ENCODE measurements at places on chromosomes 7 and 10.
A peak's percentile ranks its signal among the peaks of the same experiment; 100 is the strongest.

GRCh38 chr7:1706381-1706720 is 36.3 kb downstream of the ELFN1 start:
- DNase-seq: no peak

DNA sequence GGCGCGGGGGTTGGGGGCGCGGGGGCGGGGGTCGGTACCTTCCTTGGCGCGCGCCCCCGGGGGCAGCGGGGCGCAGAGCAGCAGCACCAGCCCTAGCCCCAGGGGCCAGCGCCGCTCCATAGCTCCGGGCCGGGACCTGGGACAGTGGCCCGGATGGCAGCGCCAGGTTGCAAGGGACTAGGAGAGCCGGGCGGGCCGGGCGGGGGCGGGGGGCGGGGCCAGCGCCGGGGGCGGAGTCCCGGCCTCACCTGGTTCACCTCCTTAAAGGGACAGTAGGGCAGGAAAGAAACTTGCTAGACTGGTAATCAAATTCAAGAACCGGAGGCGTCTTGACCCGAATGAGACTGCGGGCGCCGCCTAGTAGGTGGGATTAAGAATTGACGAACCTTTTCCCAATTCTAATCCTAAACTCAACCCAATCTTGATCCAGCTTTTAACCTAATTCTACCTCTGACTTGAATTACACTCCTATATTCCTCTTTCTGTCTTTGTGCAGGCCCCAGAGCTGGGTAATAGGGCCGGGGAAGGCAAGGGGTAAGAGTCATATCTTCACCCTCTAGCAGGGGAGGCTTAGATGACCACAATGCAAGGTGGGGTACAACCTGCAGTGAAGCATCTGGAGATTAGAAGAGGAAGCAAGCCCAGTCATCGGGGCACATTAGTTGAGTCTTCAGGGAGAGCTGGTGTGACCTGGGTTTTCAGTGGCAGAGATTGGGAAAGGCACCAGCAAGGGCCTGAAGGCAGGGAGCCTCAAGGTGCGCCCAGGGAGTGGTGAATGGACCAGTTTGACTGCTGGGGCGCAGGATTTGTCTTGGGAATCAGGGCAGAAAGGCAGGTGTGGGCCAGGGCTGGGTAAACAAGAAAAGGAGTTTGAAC is at the start of gene EPHA1:
Gene EPHA1 (minus strand): TSS at position 171 of the 876 bp plus-strand sequence. CDS start 51 bp downstream, at position 120.
- DNase-seq: no peak

GRCh38 chr7:52498366-52498765 is 537.1 kb upstream of the POM121L12 start:
- no peak for DNase-seq

DNA sequence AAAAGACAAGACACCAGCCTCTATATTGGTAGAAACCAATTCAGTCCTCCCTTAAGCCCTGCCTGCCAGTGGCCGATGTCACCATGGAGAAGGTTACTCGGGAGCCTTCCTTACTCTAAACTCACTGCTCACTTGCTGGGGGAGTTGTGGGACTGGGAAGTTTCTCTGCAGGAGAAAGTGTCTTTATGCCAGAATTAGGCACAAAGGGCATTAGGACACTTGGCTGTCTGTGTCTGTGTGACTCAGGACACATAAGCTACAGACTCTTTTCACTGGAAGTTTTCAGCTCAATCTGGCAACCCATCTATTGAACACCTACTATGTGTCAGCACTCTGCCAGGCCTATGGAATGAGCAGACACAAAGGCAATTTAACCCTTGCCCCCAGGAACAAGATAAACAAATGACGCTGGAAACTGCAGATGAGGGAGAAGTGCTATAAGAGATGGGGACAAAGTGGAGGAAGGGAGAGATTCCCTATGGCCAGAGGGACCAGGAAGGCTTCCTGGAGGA is 49.5 kb upstream of the CACUL1 start:
- no peak for DNase-seq

GRCh38 chr10:13990946-13991345 is 339.8 kb downstream of the FRMD4A start:
- DNase-seq: peak; percentile 80

- DNase-seq: no peak
Measured at GRCh38 chr10:68526634-68527307, 552 bp downstream of the SLC25A16 start.

- DNase-seq: peak; percentile 81
Measured at GRCh38 chr10:18179891-18180290, 39.7 kb downstream of the CACNB2 start.

- DNase-seq: no peak
Measured at GRCh38 chr7:43559171-43559945, 23.6 kb upstream of the STK17A start.

GRCh38 chr10:65911151-65911835 is 1014.5 kb upstream of the LRRTM3 start:
- DNase-seq: no peak

- no peak for DNase-seq
Measured at GRCh38 chr7:96671854-96672253, 37.8 kb downstream of the SEM1 start.

DNA sequence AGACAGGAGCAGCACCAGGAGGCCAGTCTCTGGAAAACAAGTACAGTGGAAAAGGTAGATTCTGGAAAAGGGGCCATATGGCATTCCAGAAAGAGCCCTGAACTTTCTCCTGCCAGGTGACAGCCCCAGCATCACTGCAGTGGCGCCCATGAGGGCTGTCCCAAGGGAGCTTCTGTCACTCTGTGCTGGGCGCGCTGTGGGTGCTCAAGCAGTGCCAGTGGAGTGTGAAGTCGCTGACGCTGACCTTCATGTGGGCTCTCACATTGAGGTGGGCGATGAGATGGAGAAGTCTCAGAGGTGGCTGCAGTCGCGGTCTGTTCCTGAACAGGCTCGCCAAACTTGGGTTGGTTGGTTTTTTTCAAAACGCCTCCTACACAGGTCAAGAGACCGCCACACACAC is 38.2 kb downstream of the FKBP6 start:
- DNase-seq: no peak

DNA sequence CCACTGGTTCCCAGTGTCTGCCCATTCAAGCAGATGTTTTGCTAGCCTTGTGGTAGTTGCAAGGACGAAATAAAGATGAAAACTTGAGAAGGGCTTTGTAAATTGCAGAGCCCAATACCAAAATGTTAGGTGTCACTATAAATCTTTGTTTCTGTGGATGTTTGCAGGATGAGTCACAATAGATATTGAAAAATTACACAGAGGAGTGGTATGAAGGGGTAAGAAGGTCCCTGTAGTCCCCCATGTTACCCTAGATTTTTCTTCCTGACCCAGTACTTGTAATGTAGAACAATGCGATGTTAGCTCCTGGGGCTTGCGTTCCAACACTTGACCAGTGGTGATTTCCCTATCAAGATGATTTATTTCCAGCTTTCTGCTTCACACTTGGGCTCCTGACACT is 102.6 kb upstream of the LYZL1 start:
- peak; percentile 51 for DNase-seq

DNA sequence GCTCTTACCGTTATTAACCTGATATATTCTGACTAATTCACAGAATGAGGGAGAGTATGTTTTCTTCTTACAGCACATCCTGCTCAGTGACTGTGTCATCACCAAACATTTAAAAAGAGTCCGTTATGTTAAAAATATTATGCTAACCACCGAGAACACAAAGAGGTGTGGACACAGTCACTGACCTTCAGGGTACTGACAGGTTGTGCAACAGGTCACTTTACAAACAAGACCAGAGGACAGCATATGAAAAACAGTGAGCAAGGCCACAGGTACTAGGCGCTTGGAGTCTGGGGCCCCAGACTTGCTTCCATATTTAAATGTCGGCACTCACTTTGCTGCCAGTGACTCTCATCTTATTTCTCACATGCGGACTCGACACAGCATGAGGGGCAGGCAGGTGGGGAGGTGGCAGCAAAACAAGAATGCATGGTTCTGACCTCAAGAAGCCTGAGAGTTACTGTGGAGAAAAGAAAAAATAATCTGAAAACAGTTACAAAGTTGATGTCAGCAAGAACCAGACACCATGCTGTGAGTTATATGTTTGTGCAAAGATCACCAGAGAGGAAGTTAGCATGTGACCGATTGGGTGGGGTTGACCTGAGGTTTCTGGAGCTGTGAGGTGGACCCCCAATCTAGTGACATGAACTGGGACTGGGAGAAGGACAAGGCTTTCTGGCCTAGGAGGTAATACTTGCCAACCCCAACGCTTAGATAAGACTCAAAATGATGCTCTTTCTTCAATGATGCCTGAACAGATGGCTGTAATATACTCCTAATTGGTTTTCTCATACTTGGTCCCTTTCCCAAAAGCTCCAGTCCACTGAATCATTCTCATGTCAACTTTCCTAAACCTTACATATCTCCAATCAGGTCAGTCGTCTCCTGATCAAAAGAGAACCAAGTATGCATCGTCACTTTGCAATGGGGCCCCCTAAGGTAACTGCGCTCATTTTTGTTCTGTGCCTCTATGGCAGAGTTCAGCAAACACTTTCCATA is 102.4 kb downstream of the HIPK2 start:
- no peak for DNase-seq

GRCh38 chr10:110224992-110225391 is 17.6 kb downstream of the MXI1 start:
- DNase-seq: no peak

GRCh38 chr7:96832092-96832662 is 122.5 kb upstream of the SEM1 start:
- DNase-seq: no peak

DNA sequence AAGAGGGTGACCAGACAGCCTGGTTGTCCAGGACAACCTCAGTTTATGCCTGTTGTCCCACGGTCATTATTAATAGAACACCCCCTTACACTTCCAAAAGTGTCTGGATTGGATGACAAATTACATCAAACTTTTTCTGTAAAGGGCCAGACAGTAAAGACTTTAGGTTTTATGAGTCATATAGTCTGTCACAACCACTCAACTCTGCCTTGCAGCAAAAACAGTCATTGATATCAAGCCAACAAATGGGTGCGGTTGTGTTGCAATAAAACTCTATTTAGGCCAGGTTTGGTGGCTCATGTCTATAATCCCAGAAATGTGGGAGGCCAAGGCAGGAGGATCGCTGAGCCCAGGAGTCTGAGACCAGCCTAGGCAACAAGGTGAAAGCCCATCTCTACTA is 66.7 kb upstream of the ATP6V0A4 start:
- peak; percentile 84 for DNase-seq

- no peak for DNase-seq
Measured at GRCh38 chr7:44402401-44403060, 77.1 kb upstream of the CAMK2B start.

- DNase-seq: no peak
Measured at GRCh38 chr7:141306081-141306480, 232.2 kb downstream of the TMEM178B start.

DNA sequence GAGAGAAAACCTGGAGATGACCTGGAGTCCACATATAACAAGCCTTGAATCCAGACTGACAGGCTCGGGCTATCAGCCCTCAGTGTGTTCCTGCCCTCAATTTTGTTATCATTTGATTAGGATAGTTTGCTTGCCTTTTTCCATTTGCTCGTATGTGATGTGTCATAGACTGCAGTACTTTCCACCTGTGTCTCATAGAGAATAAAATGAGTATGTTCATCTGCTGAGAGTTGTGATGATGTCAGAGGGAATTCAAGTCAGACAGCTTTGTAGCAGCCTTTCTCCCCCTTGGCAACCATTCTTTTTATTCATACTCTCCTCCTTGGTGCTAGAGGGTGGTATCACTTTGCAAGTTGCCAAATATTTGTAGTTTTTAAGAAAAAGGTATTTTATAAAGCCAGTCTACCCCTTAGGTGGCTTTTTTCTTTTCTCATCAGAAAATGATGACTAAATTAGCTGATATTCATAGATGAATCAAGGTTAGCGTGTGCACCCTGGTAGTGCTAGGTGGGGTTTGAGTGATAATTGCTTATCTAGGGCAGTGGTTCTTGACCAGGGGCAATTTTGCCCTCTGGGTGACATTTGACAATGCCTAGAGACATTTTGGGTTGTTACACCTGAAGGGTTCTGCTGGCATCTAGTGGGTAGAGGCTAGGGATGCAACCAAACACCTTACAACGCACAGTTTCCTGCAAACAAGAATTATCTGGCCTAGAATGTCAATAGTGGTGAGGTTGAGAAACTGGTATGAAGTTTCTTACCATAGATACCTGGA is 5.4 kb downstream of the SGPL1 start:
- DNase-seq: no peak

DNA sequence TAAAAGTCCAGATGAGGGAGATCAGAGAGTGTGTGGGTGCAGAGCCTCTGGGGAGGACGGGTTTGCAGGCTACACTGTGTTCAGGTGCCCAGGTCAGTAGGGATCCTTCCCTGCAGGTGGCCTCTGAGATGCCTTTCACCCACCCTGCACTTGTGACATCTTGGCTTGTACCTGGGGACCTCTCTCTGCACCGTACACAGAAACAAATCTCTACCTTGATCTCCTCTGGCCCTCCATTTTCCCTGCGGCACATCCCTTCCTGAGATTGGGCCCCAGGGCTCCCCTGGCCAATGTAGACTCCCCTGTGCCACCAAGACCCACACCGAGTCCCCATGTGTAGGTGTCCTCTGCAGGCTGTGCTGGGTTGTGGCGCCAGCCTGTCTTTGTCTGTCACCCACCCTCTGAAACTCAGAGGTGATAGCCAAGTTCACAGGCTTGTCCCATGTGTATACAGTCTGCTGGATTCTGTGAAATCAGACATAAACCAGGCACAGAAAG is 140.6 kb downstream of the PTPN20 start:
- no peak for DNase-seq

DNA sequence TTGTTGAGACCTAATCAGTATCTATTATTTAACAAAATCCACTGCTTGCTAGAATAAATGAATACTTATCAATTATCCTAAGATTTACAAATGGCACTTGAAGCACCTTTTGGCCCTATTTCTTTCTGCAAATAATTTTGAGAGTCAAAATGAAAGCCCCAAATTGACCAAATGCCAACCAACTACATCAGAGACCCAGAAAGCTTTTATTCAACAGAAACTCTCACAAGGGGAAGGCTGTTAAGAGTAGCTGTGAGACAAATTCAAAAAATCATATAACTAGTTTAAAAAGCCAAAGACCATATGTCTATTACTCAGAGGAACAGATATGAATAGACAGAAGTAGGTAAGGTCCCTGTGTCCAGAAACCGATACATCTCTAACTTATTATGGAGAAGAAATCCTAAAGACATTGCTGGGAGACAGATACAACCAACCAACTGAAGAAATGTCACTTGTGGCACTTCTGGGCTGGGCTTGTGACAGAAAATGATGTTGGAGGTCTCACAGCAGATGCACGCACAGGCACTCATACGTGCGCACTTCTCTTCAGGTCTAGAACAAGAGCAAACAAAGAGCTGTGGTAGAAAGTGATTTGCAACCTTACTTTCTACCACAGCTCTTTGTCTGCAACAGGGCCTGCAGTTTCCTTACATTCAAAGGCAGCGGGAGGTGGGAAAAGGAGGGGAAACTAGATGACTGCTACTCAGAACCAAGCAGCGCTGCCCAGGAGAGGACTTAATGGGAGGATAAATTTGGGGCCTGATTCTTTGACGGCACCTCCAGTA is 58.6 kb upstream of the KCNIP2 start:
- DNase-seq: no peak
